ENCODE measurements at places on chromosomes 2 and 18.

GRCh38 chr2:37851828-37852584 lies 73.1 kb upstream of the RMDN2 start:
- no peak for DNase-seq

DNA sequence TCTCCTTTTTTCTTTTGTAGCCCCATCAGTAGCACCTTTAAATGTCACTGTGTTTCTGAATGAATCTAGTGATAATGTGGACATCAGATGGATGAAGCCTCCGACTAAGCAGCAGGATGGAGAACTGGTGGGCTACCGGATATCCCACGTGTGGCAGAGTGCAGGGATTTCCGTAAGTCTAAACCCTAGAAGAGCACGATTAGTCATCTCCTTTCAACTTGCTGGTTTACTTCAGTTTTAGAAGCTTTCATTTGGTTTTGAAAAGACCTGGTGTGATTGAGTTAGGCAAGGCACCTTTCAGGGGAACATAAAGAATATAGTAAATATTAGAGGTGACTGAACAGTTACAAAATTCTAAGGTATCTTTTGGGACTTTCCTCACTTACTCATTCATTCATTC lies 72.2 kb upstream of the TMEM87B start:
- DNase-seq: no peak

- DNase-seq: no peak
Observed at GRCh38 chr2:101047075-101047766, 45.1 kb downstream of the RPL31 start.

DNA sequence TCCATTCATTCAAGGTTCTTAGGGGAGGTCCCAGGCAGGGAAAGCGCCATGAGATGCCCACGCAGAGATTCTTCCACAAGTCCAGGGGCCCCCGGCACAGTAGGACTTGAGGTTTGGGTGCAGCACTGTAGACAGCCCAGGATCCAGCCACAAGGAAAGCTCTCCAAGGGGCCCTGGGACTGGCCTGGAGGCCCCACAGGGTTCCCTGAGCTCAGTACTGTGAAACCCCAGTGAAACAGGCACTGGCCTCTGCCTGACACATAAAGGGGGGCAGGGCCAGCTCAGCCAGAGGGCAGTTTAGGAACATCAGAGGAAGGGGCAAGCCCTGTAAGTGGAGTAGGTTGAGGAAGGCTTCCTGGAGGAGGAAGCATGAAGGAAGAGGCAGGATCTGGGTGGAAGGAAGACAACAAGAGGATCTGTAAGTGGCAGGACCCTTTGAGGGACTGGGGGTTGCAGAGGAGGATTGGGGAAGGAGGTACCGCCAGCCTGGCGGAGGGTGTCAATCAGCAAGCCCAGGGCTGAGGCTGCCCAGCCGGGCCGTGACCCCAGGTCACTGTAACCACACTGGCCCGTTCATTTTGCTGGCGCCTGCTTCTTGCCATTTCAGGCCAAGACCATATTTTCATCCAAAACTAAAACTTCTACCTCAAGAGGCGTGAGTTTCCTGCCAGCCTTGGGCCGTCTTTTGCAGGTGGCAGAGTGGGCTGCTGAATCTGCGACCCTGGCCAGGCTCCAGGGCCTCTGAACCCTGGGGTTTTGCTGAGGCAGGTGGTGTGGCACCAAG lies 175.2 kb downstream of the SMAD7 start:
- no peak for DNase-seq

DNA sequence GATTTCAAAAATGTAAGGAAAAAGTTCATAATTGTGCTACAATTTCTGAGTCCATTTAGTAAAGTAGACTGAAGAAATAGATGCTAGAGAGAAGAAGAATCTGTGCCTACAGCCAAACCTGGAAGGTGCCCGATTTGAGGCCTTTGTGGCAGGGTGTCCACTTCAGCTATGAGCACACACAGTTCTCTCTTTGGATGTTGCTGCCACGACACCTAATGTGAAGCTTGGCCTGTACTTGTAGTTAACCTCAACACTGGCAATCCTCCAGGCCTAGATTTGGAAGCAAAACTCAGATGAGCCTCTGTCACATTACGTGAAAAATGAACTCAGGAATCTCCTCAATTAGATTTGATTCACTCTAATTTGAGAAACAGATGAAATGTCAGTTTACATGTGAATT lies 90.1 kb upstream of the LRP1B start:
- no peak for DNase-seq

- DNase-seq: no peak
Observed at GRCh38 chr18:12462242-12462641, 54.5 kb downstream of the PRELID3A start.

GRCh38 chr2:69359371-69359770 lies 27.7 kb downstream of the GFPT1 start:
- DNase-seq: no peak

DNA sequence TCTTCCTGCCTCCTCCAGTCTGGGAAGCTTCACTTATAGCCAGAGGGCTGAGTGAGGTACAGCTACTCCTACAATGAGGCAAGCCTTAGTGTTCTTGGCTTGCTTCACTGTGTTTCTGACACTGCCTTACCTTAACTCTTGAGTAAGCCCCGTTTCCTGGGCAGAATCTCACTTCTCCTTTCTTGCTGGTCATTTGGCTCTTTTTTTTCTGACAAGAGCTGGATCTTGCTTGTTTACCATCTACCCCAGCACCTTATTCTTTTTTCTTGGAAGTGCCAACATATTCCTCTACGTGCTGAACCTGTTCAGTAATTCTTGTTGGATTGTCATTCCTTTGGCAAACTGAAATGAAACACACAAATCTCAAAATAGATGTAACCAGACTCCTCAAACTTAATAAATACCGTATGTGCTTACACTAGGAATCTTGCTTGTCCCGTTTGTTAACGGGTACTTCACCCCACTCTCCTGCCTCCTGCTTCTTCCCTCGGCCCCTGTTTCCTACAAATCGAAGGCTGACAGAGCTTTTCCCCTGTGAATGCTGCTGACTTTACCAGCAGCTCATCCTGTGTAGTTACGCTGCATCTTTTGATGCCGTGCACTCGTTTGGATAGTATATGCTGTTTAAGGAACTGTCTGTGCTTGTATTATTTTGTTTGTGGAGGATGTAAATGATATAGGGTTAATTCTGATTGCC lies 132.2 kb downstream of the FMNL2 start:
- no peak for DNase-seq

GRCh38 chr2:169095621-169096105 lies 26.3 kb downstream of the DHRS9 start:
- peak; percentile 27 for DNase-seq

DNA sequence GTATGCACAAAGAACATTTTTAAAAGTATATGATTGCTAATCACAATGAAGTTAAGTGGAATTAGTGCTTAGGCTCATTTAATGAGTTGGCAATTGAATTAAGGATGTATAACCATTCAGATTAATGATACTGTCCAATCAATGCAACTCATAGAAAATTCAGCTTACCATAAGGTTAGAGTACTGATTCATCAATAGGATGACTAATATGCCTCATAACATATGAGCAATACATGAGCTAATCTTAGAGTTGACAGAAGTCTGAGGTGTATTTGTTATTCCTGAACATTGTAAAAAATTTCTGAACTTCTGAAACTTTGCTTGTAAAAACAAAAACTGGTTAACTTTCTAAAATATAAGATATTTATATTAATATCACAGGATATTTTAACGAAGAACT lies 118.3 kb upstream of the NETO1 start:
- DNase-seq: no peak

DNA sequence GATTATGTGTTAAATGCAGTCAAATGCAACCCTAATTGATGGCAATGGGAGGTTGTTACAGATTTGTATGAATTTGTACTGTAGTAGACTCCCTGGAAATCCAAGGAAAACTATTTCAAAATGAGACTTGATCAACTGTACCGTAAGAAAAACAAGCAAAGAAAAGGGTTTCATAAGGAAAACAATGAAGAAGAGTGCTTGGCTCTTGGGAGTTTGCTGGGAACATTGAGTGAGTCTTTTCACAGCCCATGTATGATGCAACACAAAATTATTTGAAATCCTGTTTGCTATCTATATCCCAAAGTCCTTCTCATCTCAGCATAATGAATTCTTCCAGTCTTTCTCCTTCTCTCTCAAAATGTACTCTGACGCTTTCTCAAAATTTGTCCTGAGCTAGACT lies 67.0 kb upstream of the OSR1 start:
- DNase-seq: no peak

DNA sequence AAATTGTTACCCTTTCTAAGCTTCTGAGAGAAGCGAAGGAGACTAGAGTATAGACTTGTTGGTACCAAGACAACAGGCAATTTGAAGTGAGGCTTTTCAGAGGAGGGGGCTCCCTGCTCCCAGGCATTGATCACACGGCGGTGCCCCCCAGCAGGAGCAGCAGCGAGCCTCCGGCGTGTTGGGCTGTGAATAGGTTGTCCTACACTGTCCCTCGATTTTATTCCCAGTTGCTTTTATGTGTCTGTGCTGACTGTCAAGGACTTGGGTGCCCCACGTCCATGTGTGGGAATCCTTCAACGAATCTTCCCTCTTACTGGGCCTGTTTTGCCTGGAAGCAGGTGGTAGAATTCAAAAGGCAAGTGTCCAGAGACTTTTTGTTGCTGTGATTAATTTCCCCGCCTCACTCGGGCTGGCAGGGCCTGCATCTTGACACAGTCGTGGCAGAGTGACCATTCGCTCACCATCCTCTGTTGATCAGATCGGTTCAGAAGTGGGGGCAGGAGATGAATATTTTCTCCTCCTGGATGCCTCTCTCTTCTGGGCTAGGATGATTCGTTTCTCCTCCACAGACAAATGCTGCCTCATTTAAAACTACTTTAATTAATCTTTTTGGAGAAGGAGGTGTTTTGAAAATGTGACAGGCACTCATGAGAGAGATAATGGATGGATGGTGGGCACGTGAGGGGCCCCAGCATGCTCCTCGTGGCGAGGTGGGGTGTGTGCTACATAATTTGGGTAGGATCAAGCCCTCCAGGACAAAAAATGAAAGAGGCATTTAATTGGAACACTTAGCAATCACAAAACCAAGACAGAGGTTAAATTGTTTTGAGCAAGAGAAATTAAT lies 77.6 kb downstream of the SMIM21 start:
- no peak for DNase-seq

- no peak for DNase-seq
Observed at GRCh38 chr2:127052771-127053691, 53.9 kb downstream of the BIN1 start.

- no peak for DNase-seq
Observed at GRCh38 chr18:47968006-47968676, 37.7 kb upstream of the SMAD2 start.

DNA sequence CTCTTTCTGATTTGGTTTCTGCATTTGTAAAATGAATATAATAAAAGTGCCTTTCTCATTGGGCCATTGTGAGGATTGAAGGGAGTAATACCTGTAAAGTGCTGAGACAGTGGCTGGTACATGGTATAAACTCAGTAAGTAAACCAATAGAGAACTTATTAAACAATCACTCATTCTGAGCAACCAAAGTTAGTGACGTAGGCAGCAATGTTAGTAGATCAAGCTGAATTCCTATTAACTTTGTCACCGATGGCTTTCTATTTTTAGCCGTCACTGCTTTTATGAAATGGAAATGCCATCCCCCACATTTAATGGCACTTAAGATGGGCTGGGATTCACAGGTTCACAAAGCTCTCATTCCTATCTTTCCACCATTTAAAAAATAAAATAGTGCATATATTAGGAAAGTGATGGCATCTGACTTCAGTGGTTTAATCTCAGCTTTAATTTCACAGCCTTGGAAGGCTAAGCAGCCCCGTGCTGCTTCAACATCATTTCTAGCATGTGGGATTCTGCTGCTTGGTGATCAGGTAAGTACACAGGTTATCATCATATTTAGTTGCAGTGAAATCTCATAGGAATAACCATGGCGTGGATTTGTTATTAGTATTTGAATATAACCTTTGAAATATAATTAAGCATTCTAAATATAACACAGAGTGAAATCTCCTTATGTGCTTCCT lies 17.6 kb upstream of the PPP4R1 start:
- DNase-seq: peak; percentile 68

DNA sequence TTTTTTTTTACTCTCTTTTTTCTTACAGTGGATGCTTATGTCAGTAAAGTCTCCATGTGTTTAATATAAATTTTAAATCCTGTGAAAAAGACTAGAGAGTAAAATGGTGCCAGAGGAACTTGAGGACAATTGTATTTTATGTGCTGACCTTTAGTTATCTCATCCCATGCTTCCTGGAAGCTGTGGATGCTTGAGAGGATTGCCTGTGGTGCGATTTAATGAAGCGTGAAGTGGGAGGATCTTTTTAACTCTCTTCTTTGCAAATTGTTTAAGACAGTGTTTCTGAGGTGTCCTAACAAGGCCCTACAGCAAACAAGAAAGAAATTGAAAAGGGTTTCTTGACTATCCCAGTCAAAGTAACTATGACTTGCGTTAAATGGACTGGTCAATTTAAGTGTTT lies 84.2 kb downstream of the DTNA start:
- no peak for DNase-seq

- no peak for DNase-seq
Observed at GRCh38 chr2:44548221-44549098, 186.7 kb downstream of the CAMKMT start.

GRCh38 chr2:190404487-190404886 lies 3.7 kb upstream of the MFSD6 start:
- DNase-seq: peak; percentile 9

DNA sequence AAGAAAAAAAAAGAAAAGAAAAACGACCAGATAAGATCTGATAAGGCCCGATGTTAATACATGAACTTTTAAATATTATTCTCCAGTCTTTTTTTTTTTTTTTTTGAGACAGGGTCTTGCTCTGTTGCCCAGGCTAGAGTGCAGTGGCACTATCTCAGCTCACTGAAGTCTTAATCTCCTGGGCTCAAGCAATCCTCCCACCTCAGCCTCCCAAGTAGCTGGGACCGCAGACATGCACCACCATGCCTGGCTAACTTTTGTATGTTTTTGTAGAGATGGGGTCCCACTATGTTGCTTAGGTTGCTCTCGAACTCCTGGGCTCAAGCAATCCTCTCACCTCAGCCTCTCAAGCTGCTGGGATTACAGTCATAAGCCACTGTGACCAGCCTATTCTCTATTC lies 1.6 kb downstream of the ABCG5 start:
- no peak for DNase-seq

DNA sequence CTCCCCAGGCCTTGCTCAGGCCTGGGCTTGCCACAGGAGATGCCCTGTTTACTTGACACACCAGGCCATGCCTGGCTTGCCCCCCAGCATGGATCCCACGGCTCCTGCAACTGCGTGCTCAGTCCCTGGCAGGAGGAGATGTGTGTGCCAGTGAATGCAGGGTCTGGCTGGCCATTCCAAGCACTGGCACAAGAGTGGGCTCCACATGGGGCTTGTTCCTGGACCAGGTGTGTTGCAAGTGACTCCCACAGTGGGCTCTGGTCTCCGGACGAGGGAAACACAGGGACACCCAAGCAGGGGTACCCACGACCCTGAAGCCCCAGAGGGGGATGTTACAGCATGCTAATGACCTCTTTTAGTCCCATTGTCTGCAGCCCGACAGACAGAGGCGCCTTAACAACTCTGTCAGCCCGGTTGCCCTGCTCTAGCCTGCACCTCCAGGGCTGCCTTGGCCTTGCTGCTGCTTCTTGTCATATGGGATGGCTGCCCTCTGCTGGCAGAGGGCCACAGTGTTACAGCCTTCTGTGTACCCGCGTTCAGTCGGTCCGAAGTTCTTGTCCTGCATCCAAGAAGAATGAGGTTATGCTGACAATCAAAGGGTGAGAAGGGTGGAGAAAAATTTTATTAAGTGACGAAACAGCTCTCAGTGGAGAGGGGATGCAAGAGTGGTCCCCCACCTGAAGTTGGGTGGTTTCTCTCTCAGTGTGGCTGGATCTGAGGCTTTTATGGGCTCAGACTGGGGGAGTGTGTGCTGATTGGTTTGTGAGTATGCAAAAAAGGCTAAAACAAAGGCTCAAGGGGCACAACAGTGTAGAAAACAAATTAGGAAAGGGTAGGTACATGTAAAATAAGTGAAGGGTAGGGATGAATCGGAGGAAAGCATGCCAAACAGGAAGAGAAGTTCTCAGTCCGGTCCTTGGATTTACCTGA lies 180.4 kb downstream of the MBD5 start:
- DNase-seq: peak; percentile 24
